ENCODE measurements at places on chromosomes 11 and 22. TPM values are rescaled to one million over a fixed set of nuclear protein-coding genes. Genes with fewer than 3 reads are reported as not detected.
A peak's percentile ranks its signal among the peaks of the same experiment; 100 is the strongest.

Gene SLC22A25
- not detected for total RNA-seq

Gene XKR3
- total RNA-seq = not detected

Gene OR5I1
- total RNA-seq = not detected

Gene NXPE1
- total RNA-seq = not detected

Gene PACSIN3
- total RNA-seq = 177 TPM

Gene LARGE2
- total RNA-seq = not detected

Gene TREH
- total RNA-seq = not detected

Gene C11orf65
- total RNA-seq = 0.43 TPM

Gene SCN4B
- total RNA-seq = 12.6 TPM

Gene ASPHD2
- 0.19 TPM for total RNA-seq

Gene OR8A1
- not detected for total RNA-seq

DNA sequence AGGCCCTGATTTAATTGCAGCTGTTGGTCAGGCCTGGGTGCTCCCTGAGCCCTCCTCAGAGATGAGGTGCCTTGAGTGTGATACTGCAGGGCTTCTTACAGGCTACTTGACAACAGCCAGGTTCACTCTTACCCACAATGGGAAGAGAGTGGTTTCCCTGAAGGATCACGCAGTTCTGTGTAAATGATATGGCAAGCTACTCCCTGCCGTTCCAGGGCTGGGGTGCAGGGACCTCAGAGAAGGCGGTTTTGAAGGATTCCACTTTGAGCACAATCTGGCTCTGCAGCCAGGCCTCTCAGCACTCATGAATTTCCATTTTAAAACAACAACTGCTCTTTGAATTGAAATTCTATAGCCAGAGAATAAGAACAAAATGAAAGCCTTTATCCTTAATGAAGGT lies 92.9 kb downstream of the SLC17A6 start:
- no peak for DNase-seq

GRCh38 chr11:131748151-131749050 lies 378.0 kb downstream of the NTM start:
- peak; percentile 80 for DNase-seq

GRCh38 chr11:66429983-66430602 lies 8.6 kb downstream of the MRPL11 start:
- DNase-seq = peak; percentile 89

DNA sequence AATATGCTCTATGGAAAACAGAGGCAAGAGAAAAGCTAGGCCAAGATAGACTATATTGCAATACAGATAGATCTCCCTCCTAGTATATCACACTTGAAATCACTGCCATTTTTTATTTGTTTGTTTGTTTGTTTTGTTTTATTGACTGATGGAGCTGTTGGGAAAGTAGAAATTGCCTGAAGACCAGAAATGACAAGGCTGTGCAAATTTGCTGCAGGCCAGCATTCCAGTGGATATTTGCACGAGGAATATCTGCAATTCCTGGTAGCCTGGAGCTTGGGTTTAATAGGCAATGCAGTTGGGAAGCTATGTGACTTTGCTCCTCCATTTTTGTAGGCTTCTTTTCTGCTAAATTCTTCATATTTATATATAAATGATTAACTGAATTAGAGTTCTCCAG lies 991.7 kb downstream of the LRRC4C start:
- no peak for DNase-seq

DNA sequence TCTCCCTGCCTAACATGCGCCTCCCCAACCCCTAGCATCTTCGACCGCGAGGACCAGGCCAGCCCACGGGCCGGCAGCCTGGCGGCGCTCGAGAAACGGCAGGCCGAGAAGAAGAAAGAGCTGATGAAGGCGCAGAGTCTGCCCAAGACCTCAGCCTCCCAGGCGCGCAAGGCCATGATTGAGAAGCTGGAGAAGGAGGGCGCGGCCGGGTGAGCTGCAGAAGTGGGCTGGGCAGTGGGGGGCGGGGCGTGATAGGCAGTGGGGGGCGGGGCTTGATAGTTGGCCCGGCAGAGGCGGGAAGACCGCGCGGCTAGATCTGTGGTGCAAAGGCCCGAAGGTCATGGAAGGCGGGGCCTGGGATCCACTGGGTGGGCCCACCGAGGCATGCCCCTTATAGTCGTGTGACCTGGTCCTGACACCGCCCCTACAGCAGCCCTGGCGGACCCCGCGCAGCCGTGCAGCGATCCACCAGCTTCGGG lies 8.7 kb downstream of the SELENOM start:
- DNase-seq = peak; percentile 74

DNA sequence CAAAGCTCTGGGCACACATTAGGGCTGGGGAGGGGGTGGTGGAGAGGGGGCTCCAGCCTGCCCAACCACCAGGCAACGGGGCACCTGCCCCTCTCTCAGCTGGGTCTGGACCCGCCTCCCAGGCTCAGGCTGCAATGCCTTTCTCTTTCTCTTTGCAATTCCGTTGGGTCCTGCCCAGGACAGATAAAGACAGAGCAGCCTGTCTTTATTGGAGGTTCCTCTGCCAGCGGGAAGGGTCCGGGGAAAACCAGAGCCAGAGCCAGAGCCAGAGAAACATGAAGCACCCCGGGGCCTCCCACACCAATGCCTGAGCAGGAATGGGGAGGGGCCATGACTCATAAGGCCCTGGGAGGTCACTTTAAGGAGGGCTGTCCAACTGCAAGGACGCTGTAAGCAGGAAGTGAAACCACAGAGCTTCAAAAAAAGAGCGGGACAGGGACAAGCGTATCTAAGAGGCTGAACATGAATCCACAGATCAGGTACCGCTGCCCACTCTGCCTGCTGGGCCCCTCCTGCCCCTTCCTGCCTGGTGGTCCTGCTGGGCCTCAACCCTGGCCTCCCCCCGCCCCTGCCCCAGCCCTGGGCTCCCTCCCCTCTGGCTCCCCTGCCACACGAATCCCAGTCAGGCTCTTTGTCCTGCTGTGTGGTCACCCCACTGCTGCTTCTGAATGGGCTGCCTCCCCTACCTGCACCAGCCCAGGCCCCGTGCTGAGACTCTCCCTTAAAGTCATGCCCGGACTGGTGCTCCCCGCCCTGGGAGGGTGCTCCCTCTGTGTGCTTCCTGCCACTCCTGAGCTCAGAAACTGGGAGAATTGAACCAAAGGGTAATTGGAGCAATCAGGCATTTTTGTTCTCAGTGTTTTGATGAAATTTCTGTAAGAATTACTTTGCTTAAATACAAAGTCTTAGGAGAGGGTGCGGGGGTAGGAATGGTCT lies at the start of gene APOBEC3B:
TSS of gene APOBEC3B (plus strand) at position 356 of the 936 bp plus-strand sequence. CDS start at position 463, 107 bp downstream.
- DNase-seq = peak; percentile 82

GRCh38 chr11:111347723-111348115 lies 31.4 kb downstream of the POU2AF1 start:
- no peak for DNase-seq

DNA sequence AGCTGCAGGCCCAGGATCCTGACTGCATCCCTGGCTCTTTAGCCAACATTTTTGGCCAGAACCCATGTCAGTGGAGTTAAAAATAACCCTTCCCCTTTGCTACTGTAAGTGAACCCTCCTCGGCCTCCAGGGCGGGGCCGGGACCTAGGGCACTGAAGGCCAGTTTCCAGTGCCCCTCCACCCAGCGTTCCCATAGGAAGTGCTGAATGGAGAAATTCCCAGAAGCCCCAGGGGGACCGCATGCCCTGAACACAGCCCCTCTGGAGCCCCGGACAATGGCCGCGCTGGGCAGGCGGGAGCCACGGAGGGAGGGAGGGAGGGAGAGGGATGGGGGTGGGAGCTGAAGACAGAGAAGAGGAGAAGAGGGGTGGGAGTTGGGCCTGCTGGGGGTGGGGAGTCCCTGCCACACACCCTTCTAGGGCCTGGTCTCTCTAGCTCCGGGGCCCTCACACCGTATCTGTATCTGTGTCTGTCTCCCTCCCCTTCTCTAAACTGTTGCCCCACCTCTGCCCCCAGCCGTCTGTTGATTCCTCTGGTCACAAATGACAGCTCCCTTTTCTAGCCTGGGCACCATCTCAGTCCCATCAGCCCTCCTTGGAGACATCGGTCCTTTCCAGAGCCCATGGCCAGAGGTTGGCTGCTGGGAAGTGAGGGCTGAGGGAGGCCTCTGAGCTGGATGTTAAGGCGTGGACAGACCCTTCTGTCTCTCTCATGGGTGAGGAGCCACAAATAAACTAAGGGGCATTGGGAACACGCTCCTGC lies 10.9 kb downstream of the PDGFB start:
- peak; percentile 60 for DNase-seq

GRCh38 chr11:58286249-58286648 lies 18.2 kb upstream of the OR10W1 start:
- no peak for DNase-seq

DNA sequence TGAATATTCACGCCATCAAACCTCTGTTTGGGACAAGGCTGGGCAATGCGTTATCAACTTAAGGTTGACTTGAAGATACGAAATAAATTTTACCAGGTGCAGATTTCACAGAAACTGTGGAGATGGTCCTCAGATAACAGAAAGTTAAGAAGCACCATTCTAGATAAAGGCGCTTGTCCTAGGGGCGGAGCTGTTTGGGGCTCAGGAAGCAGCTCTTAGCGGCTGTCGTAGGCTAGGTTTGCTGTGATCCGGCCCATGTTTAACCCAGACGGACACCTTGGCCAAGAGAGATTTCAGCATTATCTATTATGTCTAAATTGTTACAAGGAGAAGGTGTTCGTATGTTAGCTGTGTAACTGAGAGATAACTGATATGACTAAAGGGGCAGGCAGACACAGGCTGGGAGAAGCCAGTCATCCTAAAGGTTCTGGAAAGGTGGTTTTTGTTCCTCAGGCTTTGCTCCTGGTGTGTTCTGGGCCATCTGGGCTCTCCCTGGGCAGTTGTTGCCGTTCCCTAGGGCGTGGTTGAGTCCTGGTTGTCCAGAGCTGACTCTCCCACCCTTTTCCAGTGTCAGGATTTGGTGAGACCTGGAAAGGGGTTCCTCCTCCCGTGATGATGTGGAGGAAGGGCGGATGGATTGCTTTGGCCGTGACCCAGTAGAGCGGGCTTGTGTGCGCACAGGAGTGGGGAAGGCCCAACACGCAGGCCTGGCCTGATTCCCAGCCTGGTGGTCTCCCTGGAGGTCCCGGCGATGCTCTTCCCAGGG lies 25.8 kb downstream of the TPCN2 start:
- no peak for DNase-seq

DNA sequence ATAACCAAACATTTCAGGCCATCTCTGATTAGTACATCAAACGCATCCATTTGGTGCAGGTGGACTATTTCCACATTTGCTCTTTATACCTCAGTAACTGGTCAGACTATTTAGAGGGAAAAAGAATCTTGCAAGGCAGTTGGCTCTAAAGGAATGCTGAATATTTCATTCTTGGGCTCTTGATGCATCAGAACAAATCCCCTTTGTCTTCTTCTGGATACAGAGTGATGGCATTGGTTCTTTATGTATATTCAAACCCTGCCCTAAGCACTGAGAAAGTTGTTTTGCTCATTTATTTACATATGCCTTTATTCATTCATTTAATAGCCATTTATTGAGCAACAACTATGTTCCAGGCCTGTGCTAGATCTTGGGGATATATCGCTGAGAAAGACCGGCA lies 31.1 kb upstream of the RAB30 start:
- no peak for DNase-seq

DNA sequence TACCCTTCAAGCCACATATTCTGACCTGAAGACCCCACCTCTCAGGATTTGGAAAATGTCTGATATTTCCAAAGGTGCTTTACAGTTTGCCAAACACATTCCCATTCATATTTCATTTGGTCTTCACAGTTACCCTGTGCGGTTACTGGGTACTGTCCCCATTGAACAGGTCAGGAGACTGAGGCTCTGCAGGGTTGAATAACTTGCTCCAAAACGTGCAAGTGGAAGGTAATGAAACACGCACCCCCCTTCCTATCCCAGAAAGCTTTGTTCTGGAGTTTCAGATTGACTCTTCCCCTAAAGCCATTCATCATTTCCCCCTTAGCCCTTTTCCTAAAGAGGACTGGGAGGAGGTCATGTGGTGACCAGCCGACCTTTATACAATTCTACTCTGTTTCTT lies 18.8 kb downstream of the MICAL2 start:
- no peak for DNase-seq

GRCh38 chr11:92670308-92670890 lies 299.1 kb upstream of the MTNR1B start:
- no peak for DNase-seq

GRCh38 chr11:27427183-27427980 lies 45.2 kb downstream of the LGR4 start:
- DNase-seq = no peak

DNA sequence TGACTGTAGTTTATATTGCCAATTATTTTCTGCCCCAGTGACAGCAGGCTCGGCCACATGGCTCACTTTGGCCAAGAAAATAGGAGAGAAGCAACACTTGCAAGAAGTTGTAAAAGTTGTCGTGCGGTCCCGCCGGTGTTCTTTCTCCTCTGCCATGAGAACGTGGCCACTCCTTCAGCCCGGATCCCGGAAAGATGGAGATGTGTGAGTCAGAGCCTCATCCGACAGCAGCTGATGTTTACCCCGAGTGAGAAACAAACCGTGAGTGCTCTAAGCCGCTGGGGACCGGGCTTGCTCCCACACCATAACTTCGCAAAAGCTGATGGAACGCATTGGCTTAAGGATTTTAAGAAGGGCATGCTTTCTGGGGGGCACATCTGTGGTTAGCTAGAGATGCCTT lies 157.0 kb downstream of the CACNA1I start:
- DNase-seq = no peak

DNA sequence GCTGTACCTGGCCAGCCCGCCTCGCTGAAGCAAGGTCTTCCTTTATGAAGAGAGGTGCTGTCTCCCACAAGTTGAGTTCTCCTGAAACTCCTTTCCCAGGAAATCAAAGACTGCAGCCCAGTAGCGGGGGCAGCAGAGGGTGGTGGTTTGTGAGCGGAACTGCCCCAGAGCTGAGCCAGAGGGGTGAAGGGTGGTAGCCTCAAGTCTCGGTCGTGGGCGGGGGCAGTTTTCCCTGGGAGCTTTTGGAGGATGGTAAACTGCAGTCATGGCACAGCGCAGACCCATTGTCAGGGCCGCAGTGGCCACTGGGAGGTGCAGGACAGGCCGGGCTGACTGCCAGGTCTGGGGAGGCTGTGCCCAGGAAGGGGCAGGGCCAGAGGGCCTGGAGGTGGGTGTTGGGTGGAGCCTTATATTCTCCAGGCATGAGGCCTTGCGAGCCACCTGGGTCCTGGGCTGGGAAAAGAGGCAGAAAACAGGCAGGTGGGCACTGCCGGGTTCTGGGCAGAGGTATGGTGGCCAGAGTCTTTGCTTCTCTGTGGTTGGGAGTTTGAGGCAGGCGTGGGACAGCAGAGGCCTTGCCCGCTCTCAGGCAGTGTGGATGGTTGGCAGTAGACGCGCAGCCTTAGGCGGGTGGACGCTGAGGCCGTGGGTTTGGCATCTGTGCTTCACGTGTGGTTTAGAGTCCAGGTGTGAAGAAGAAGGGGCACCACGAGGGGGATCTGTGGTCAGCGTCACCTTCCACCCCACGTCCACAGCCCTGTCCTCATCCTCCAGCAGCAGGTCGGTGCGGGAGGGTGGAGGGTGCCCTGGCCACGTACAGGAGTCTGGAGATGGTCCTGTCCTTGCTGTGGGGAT lies 1176.4 kb downstream of the BRD1 start:
- peak; percentile 46 for DNase-seq

DNA sequence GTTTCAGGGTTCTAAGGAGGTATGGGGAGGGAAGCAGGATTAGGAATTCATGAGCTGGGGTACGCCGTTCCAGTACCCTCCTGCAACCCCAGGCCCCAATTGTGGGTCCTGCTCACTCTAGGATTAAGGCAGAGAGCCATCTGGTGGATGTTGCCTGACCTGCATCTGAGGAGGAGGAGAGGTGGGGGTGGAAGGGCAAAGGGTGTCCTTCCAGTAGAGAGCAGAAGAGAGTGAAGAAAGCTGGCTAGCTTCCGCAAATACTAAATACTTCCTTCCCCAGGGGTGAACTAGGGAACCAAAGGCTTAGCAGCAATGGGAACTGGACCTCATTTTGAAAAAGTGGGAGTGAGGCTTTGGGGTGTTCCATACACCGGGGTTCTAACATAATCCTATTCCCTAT lies 10.6 kb downstream of the LRRC51 start:
- peak; percentile 76 for DNase-seq

Data from Right ventricle myocardium inferior (tissue), 1 donor.